ENCODE measurements at places on chromosomes 13 and 19.

GRCh38 chr19:2056837-2057192 is 5.8 kb upstream of the MKNK2 start:
- DNase-seq = no peak

DNA sequence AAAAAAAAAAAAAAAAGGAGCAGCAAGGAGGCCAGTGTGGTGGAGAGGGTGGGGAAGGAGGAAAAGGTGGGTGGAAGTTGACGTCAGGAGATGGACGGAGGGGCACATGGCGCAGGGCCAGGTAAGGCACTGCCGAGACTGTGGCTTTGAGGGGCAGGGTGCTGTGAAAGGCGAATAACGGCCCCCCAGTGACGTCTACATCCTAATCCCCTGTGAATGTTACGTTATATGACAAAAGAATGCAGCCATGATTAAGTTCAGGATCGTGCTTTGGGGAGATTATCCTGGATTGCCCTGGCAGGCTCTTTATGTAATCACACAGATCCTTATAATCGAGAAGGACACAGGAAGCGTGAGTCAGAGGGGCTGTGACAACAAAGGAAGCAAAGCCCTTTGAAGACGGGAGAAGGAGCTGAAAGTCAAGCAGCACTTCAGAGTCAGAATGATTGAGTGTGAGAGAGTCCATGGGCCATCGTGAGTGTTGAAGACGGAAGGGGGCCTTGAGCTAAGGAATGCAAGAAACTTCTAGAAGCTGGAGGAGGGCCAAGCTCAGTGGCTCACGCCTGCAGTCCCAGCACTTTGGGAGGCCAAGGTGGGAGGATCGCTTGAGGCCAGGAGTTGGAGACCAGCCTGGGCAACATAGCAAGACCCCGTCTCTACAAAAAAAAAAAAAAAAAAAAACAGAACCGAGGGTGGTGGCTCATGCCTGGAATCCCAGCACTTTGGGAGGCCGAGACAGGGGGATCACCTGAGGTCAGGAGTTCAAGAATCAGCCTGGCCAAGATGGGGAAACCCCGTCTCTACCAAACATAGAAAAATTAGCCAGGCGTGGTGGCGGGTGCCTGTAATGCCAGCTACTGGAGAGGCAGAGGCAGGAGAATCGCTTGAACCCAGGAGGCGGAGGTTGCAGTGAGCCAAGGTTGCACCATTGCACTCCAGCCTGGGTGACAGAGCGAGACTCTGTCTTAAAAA is 13.8 kb upstream of the CEACAM16 start:
- DNase-seq = no peak

- no peak for DNase-seq
Measured at GRCh38 chr19:30174357-30174645, 197.9 kb upstream of the ZNF536 start.

DNA sequence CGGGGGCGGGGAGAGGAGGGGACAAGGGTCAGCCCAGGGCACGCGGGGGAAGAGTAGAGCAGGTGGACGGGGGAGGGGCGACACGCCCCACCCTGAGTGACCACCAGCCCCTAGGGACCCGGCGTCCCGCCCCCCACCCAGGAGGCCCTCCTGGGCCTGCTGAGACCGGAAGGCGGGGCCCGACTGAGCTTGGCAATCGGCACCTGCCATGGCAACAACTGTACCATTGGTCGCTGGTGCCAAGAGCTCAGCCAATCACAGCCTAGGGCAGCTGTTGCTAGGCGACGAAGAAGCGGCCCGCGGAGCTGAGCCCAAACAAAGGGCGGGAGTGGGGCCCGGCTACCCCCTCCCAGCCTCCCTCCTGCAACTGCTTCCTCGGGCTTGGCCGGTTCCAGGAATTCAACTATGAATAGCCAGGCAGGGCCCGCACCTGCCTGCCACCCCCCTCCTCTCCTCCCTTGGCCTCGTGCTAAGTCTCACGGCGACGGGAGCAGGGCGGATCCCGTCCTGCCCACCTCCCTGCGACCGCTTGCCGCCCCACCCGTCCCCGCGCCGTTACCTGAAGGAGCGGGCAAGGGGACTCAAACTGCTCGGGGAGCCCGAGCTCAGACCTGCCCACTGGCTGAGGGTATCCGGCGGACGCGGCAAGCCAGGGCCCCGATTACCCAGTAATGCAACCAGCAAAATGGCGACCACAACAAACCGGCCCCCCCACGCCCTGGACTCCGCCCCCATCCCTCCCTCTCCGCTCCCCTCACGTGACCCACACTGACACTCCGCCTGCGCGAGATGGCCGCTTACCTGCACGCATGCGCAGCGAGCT is at the start of gene DYRK1B:
TSS of gene DYRK1B (minus strand) at position 699 of the 823 bp plus-strand sequence. CDS start 2,295 bp downstream, outside the sequence.
- peak; percentile 95 for DNase-seq

DNA sequence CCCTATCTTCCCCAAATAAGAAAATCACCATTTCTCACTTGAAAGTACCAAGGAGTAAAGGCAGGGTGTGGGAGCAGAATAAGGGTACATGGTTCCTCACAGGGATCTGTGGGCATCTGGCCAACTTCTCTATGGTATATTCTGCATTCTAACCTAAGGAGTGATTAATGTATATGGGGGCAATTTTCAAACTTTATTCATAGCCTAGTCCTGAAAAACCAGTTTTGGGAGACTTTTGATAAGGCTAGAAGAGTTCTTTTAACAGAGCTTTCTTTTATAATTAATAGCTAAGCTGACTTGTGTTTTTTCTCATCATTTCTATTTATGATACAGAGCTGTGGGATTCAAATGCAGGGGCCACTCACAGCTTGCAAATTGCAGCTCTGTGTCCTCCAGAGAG is 852 bp downstream of the SCEL start:
- no peak for DNase-seq

GRCh38 chr19:30557212-30557611 is 185.0 kb downstream of the ZNF536 start:
- DNase-seq = no peak

- DNase-seq = no peak
Measured at GRCh38 chr19:28656644-28657043, 556.3 kb downstream of the UQCRFS1 start.

GRCh38 chr13:50156140-50156539 is 140.9 kb downstream of the KCNRG start:
- DNase-seq = no peak

- DNase-seq = no peak
Measured at GRCh38 chr19:58203814-58204475, 21.1 kb downstream of the ZNF274 start.

DNA sequence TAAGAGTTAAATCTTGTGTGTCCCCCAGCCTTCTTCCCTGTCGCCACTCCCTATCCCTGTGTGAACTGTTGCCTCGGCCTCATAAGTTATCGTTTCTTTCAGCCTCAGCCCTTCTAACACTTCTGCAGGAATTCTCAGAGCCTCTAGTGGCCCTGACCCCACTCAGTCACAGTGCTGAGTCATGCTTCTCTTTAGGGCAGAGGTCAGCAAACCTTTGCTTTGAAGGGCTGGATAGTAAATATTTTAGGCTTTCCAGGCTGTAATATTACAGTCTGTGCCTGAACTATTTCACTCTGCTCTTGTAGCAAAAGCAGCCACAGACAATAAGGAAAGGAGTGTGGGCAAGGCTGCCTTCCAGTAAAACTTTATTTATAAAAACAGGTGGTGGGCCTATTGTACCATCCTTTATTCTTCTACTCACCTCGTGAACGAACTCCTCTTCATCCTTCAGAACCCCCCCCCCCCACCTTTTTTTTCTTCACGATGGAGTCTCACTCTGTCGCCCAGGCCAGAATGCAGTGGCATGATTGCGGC is 22.1 kb downstream of the MYO9B start:
- DNase-seq = no peak

DNA sequence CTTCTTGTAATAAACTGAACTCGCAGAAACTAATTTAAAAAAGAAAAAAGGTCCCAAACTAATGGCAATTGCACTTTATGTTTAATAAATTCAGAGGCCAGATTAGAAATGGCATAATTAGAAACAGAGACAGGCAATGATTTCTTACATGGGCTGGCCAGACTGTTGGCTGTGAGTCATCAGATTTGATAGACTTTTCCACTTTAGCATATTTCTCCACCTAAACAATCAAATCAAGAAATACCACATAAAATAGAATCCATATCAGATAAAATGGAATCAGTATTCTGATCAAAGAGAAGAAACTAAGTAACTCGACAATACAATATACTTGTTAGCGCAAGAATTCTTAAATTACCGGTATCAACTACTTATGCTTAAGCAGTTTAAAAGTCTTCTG is 29.0 kb downstream of the EXOSC8 start:
- DNase-seq = no peak

- no peak for DNase-seq
Measured at GRCh38 chr13:73903561-73903960, 230.6 kb downstream of the KLF12 start.

DNA sequence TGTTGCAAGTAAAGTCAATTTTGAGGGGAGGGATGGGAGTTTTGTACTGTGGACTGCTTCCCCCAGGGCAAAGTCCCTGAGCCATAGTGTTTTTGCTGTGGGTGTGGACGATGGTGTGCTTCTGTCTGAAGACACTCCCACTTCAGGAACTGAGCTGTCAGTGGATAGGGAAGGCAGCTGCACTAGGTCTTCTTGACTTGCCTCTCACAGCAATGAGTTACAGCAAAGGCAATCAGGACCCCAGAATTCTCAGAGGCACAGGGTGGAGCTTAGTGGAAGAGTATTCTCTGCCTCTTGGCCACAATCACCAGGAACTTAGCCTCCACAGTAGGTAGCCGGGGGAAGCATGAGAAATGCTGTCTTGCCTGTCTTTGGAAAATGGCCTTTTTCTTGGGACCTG is 1416.6 kb upstream of the MIR17HG start:
- DNase-seq = no peak

DNA sequence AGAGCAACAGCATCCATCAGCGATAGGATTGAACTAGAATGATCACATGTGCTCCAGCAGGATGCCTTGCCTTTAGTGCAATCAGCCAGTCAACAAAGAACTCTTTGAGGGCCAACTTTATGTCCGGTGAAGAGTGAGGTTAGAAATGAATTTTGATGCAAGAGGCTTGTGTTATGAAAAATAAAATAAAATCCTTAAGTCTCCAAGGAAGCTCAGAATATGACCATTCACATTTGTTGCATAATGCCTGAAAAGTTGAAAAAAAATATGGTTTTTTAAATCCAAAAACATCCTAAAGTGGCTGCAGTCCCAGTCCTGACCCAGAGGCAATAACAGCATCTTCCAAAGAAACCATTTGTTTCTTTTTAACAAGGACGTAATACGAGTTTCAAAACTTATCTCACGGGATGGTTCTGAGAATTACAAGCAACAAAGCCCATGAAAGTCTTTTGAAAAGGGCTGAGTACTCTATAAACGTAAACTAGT is 61.3 kb downstream of the DCLK1 start:
- DNase-seq = no peak

- no peak for DNase-seq
Measured at GRCh38 chr13:97798836-97799235, 154.6 kb upstream of the IPO5 start.

DNA sequence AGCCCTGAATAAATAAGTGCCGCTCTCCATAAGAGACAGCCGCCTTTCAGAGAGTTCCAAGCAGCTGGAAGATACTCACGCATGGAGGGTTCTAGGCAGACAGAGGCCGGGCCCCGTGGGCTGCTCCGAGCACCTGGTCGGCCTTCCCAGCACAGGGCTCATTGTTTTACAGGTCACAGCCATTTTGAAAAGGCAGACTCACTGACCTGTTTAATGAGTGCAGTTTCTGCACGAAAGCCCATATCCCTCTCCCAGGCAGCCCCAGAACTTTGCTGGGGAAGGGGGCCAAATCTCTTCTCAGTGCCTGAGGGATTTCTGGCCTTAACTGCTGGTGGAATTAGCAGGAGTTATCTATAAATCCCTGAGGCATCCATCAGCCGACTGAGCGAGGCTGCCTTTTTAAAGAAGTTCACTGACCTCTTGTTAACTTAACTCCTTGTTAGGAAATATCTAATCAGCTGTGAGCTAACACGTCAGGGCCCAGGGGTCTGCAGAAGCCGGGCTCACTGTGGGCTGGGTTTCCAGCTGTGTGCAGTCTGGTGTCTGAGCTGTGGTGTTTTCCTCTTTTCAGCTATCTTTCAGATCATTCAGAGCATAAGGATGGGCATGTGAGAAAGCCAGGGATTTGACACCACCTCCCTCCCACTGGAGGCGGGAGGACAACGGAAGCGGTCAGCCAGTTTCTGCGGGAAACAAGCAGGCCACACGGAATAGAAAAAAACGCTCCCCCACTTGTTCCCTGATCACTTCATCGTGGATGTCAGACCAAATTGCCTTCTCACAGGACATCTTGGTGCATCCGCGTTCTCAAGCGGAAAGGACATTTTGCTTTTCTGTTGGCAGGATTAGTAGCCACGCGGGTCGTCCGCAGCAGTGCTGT is 23.3 kb downstream of the SERP2 start:
- no peak for DNase-seq

DNA sequence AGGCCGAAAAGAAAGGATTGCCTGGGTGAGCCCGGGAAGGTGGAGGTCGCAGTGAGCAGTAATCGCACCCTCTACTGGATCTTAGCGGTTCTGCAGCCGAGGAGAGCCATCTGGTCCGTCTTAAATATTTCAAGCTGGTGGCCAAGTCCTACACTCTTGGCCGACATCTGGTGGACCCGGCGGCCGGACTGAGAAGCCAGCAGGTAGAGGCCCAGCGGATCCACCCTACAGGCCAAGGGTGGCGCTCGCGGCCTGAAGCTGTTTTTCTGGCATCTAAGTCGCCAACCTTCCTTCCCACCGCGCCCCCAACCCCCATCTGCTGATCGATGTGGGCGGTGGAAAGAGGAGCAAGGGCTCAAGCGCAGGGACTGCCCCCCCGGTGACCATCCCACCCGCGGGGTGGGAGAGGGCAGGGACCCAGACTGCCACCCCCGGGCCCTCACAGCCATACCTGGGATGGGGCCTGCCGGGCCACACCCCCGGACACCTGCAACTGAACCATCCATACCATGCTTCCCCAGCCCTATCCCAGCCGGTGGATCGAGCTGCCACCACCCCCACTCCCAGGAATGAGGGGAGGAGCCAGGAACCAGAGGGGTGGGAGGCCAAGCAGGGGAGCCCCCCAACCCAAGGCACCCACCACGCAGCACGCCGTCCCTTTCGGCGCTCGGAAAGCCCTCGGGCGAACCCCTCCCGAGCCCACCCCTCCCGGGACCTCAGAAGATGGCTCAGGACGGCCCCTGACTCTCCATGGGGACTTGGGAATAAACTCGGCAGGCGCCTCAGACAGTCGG is 46.3 kb upstream of the ZNF730 start:
- DNase-seq = no peak

DNA sequence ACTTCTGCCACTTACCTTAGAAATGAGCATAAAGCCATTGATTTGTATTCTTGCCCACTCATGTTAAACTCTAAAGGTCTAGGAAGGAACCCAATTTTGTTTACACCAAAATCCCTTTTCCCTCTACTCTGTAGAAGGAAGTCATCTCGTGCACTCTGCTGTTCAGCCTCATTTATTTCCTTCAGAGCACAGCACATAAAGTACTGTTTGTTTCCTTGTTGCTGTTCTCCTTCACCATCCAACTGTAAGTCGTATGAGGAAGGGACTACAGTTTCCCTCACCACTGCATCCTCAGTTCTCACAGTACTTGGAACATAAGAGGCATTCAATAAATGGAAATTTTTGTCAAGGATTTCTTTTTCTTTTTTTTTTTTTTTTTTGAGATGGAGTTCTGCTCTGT is 24.6 kb downstream of the CDADC1 start:
- no peak for DNase-seq

All from stimulated activated CD4-positive, alpha-beta T cell treated with anti-CD3 and anti-CD28 coated beads, Interleukin-12 subunit alpha, Interleukin-12 subunit beta, amount 100 ng/mL, for 48 hours (primary cell).